ENCODE measurements at places on chromosomes 2 and 18. TPM values are rescaled to one million over a fixed set of nuclear protein-coding genes. Genes with fewer than 3 reads are reported as not detected.

The TLX2 gene
- polyA plus RNA-seq = 0.13 TPM

The SGPP2 gene
- polyA plus RNA-seq = 17.4 TPM

The OSR1 gene
- 13.9 TPM for polyA plus RNA-seq

The EHD3 gene
- 21.0 TPM for polyA plus RNA-seq

The IL37 gene
- polyA plus RNA-seq = 0.13 TPM

The SCN7A gene
- 14.3 TPM for polyA plus RNA-seq

The REG3G gene
- polyA plus RNA-seq = not detected

The SLC4A5 gene
- 2.8 TPM for polyA plus RNA-seq

The CTIF gene
- polyA plus RNA-seq = 16.6 TPM

The KCTD1 gene
- 67.0 TPM for polyA plus RNA-seq

The FTCDNL1 gene
- 0.85 TPM for polyA plus RNA-seq

The MROH2A gene
- 0.09 TPM for polyA plus RNA-seq

The GALNT13 gene
- 1.9 TPM for polyA plus RNA-seq

The RNF152 gene
- 14.3 TPM for polyA plus RNA-seq

The NT5C1B gene
- polyA plus RNA-seq = 1.2 TPM

The PROM2 gene
- 31.0 TPM for polyA plus RNA-seq

The LTBP1 gene
- polyA plus RNA-seq = 85.2 TPM

The MARCO gene
- polyA plus RNA-seq = 0.16 TPM

The EHBP1 gene
- polyA plus RNA-seq = 55.7 TPM

The ADAM23 gene
- polyA plus RNA-seq = 4.9 TPM

The TRIP12 gene
- polyA plus RNA-seq = 181 TPM

The DUSP2 gene
- 4.8 TPM for polyA plus RNA-seq

The DSG4 gene
- 0.05 TPM for polyA plus RNA-seq

The MATN3 gene
- polyA plus RNA-seq = 3.4 TPM

The ASB18 gene
- polyA plus RNA-seq = 0.06 TPM

The CD226 gene
- 3.3 TPM for polyA plus RNA-seq

The MEP1B gene
- 0.20 TPM for polyA plus RNA-seq

The INPP1 gene
- 14.8 TPM for polyA plus RNA-seq

The ARHGEF33 gene
- 3.1 TPM for polyA plus RNA-seq

The PGAP1 gene
- 23.0 TPM for polyA plus RNA-seq

The INHBB gene
- 0.09 TPM for polyA plus RNA-seq

The GALR1 gene
- 0.03 TPM for polyA plus RNA-seq

The FEV gene
- polyA plus RNA-seq = not detected

The XPO1 gene
- 342 TPM for polyA plus RNA-seq

The NAB1 gene
- 61.9 TPM for polyA plus RNA-seq

The NXPH2 gene
- 4.2 TPM for polyA plus RNA-seq

The ZNF514 gene
- polyA plus RNA-seq = 19.1 TPM

The MITD1 gene
- 41.8 TPM for polyA plus RNA-seq

The EMX1 gene
- 44.8 TPM for polyA plus RNA-seq

The LYG2 gene
- polyA plus RNA-seq = 0.27 TPM

The IGFBP5 gene
- 303 TPM for polyA plus RNA-seq

The DPP10 gene
- polyA plus RNA-seq = 14.9 TPM

The ZDBF2 gene
- 10.3 TPM for polyA plus RNA-seq

The PAX3 gene
- polyA plus RNA-seq = 0.31 TPM

The HJURP gene
- polyA plus RNA-seq = 19.1 TPM

The IL1B gene
- polyA plus RNA-seq = 3.1 TPM

The MXD1 gene
- 11.8 TPM for polyA plus RNA-seq

The TANC1 gene
- polyA plus RNA-seq = 51.3 TPM

The NEDD4L gene
- polyA plus RNA-seq = 148 TPM

The SMAD4 gene
- polyA plus RNA-seq = 156 TPM

The PDE1A gene
- polyA plus RNA-seq = 24.5 TPM

The OXER1 gene
- 7.6 TPM for polyA plus RNA-seq

The ACTG2 gene
- 0.46 TPM for polyA plus RNA-seq

The CHST9 gene
- 3.9 TPM for polyA plus RNA-seq

The CYS1 gene
- polyA plus RNA-seq = 94.7 TPM
